Activated CD4-positive, alpha-beta memory T cell treated with anti-CD3 and anti-CD28 coated beads for 36 hours (primary cell): ENCODE measurements at places on chromosomes 3 and 15.

- no peaks in the 10 kb centered on the region for H3K4me1 ChIP-seq
- H3K27ac ChIP-seq, result no peak overlapping the region
- H3K36me3 ChIP-seq, result no peaks in the 10 kb centered on the region
- DNase-seq, result no peak
- no peak overlapping the region for H3K4me3 ChIP-seq
Measured at GRCh38 chr3:120821426-120821825, 78.9 kb downstream of the GTF2E1 start.

- DNase-seq, result no peak
- no peak overlapping the region for H3K4me3 ChIP-seq
- H3K27me3 ChIP-seq, result peaks cover 3% of the 10 kb centered on the region
- no peaks in the 10 kb centered on the region for H3K36me3 ChIP-seq
- H3K4me1 ChIP-seq, result no peaks in the 10 kb centered on the region
- H3K27ac ChIP-seq, result no peak overlapping the region
Measured at GRCh38 chr15:96262549-96263489, 67.7 kb upstream of the NR2F2 start.

GRCh38 chr3:61357902-61358301 is 106.7 kb upstream of the FHIT start:
- no peak for DNase-seq
- H3K4me1 ChIP-seq, result no peaks in the 10 kb centered on the region

- no peak for DNase-seq
- H3K27ac ChIP-seq, result no peak overlapping the region
- no peaks in the 10 kb centered on the region for H3K36me3 ChIP-seq
- no peaks in the 10 kb centered on the region for H3K4me1 ChIP-seq
- no peak overlapping the region for H3K4me3 ChIP-seq
- peaks cover 9% of the 10 kb centered on the region for H3K27me3 ChIP-seq
Measured at GRCh38 chr3:100637197-100637631, 27.8 kb downstream of the ADGRG7 start.

GRCh38 chr3:147267434-147267833 is 138.9 kb downstream of the ZIC4 start:
- no peak overlapping the region for H3K27ac ChIP-seq
- no peaks in the 10 kb centered on the region for H3K4me1 ChIP-seq

DNA sequence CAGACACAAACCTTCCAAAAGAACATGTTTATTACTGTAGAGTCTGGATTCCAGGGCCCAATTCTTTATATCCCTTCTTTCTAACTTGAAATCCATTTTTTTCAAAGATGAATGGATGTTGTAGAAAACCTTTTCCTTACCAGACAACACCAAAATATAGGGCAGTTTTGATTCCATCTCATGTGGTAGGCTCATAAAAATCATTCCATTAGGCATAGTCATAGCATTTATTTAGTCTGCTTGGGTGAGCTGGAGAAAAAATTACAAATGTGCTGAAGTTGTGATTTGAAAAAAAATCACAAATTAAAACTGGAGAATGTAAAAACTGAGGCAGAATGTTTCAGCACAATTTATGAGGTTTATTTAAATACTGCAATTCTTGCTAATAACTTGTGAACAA is 199.3 kb upstream of the TBC1D5 start:
- H3K27me3 ChIP-seq, result peaks cover 3% of the 10 kb centered on the region
- no peak overlapping the region for H3K27ac ChIP-seq
- H3K36me3 ChIP-seq, result no peaks in the 10 kb centered on the region
- no peaks in the 10 kb centered on the region for H3K4me1 ChIP-seq
- H3K4me3 ChIP-seq, result no peak overlapping the region

DNA sequence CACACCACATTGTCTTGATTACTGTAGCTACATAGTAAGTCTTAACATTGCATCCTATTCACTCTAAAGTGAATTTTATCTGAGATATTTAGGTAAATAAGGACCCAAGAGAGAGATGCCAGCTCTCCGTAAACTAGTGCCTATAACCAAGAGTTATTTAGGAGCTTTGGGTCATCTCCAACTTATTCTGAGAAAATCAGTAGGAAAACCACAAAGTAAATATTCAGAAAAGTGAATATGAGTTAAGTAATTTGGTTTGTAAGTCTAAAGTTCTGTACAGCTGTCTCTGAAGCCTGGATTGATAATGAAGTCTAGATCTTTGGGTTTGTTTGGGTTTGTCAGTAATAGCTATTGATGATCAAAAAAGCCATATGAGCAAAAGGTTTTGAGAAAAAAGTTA is 120.0 kb downstream of the FNDC3B start:
- H3K36me3 ChIP-seq, result peaks cover 6% of the 10 kb centered on the region
- no peaks in the 10 kb centered on the region for H3K27me3 ChIP-seq
- H3K4me1 ChIP-seq, result peaks cover 13% of the 10 kb centered on the region
- DNase-seq, result no peak

DNA sequence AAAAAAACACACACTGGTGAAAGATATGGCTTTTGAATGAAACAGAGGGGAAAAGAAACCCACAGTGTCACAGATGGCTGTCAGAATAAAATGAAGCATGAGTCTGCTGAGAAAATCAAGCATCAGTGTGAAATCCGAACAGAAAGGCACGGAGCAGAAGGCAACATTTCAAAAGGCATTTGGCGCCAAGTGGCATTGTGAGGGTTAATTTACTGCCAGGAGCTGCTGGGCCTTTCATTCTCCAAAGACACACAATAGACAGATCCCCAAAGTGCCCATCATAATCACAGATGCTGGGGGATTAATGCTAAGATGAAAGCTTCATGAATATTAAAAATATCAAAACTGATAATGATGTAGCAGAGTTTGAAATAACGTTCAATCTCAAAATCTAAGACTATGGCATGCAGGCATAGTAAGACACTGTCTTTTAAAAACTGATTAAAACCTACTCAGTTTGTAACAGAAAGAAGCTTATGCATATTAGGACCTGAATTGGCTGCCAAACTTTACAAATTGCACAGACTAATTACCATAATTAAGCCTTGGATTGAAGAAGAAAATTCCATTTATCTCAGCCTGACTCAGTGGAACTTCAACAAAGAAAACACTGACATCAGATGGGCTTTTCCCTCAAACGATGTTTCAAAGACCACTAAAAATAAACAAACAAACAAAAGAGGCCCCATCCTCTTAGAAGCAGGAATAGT is 589.2 kb downstream of the ROBO1 start:
- no peaks in the 10 kb centered on the region for H3K27me3 ChIP-seq
- no peaks in the 10 kb centered on the region for H3K36me3 ChIP-seq
- no peak for DNase-seq
- no peak overlapping the region for H3K27ac ChIP-seq
- no peaks in the 10 kb centered on the region for H3K4me1 ChIP-seq

- no peaks in the 10 kb centered on the region for H3K4me1 ChIP-seq
- H3K36me3 ChIP-seq, result no peaks in the 10 kb centered on the region
- H3K27ac ChIP-seq, result no peak overlapping the region
- no peak overlapping the region for H3K4me3 ChIP-seq
- H3K27me3 ChIP-seq, result no peaks in the 10 kb centered on the region
- no peak for DNase-seq
Measured at GRCh38 chr3:164533275-164533674, 545.0 kb downstream of the SI start.

DNA sequence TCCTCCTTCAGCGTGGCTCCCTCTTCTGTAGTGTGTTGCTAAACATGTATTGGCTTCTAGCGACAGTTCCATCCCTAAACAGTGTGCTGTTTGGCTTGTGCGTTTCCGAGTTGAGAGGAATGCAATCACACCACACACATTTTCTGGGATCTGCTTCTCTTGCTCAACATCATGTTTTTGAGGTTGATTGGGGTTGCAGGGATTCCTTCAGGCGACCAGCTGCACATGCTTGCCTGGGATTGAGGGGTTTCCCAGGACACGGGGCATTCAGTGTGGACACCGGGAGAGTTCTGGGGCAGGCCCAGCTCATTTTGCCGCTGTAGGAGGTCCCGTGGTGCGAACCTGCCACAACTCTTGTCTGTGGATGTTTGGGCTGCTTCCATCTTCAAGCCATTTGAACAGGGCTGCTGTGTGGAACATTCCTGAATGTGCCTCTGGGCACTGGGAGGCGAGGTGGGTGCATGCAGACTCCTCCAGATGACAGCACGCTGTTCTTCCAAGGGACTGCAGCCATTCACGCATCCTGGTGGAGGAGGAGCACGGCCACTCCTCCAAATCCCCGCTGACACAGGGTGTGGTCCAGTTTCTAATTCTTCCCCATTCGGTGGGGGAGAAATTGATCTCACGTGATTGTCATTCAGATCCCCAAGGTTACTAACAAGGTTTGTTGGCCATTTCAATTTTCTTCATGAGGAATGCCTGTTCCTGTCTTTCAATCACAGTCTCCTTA is 82.8 kb downstream of the PLXNA1 start:
- H3K4me1 ChIP-seq, result no peaks in the 10 kb centered on the region
- H3K36me3 ChIP-seq, result no peaks in the 10 kb centered on the region
- no peak for DNase-seq
- no peak overlapping the region for H3K27ac ChIP-seq
- no peak overlapping the region for H3K4me3 ChIP-seq
- H3K27me3 ChIP-seq, result peaks cover 5% of the 10 kb centered on the region

DNA sequence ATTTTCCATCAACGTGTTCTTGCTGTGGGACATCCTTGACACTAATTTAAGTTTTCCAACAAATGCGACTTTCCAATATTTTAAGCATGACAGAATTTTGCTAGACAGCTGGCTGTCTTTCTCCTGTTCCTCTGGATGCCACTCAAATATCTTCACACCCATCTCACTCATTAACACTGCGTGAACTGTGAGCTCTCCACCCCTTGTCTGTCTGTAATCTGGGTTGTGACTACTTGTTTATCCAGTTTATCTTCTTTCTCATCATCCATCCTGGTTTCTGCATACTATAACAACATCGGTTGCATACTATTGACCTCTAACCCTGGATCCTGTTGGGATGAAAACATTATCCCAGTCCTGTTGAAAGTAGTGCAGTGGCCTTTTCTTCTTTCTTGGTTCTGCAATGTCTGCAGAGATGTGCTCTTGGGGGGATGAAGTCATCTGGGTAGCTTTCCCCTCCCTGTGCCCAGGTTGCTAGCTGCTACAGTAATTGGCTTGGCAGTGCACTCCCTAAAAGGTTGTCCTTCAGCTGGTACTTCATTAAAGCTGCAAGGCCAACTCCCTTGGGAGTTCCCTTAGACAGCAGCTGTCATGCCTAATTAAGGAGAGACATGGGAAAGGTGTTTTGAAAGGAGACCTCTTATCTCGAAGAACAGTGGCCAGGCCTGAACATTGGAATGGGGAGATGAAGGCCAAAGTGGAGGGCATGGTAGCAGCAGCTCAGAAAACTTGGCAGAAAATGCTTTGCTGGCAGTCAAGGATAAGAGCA is 24.7 kb downstream of the KAT2B start:
- peaks cover 6% of the 10 kb centered on the region for H3K36me3 ChIP-seq
- H3K4me1 ChIP-seq, result peaks cover 64% of the 10 kb centered on the region
- H3K27ac ChIP-seq, result no peak overlapping the region

DNA sequence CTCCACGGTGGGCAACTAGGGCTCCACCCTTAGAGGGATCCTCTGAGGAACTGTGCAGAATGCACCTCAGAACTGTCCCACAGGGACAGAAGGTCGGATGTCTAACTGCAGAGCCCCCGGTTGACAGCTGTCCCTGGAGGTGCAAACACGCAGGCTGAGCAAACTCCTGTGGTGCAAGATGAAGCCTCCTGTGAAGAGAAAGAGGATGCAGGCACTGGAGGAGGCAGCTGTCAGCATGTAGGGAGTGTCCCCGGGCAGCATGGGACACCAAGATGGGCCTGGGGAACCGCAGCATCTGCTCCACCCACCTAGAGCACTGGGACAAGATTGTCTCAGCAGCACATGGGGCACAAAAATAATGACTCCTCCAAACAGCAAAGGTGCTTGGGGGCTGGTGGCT is 258.9 kb downstream of the ABHD5 start:
- DNase-seq, result no peak
- H3K4me3 ChIP-seq, result no peak overlapping the region

- H3K4me1 ChIP-seq, result peaks cover 74% of the 10 kb centered on the region
- H3K27ac ChIP-seq, result no peak overlapping the region
- no peak overlapping the region for H3K4me3 ChIP-seq
- DNase-seq, result no peak
Measured at GRCh38 chr15:85474700-85475316, 94.4 kb downstream of the AKAP13 start.
